ENCODE measurements at places on chromosomes 7 and 10. TPM values are rescaled to one million over a fixed set of nuclear protein-coding genes. Genes with fewer than 3 reads are reported as not detected.
A peak's percentile ranks its signal among the peaks of the same experiment; 100 is the strongest.

Gene ADAMTS14
- 0.66 TPM for total RNA-seq

Gene DRGX
- total RNA-seq = not detected

Gene WIPF3
- not detected for total RNA-seq

Gene RGS10
- 27.7 TPM for total RNA-seq

Gene NPY
- not detected for total RNA-seq

Gene GBX1
- total RNA-seq = not detected

- peak; percentile 16 for DNase-seq
Measured at GRCh38 chr7:108613147-108613948, 43.7 kb downstream of the DNAJB9 start.

- no peak for DNase-seq
Measured at GRCh38 chr7:33971106-33971505, 65.8 kb downstream of the BMPER start.

- no peak for DNase-seq
Measured at GRCh38 chr10:69317175-69317604, 38.9 kb downstream of the HK1 start.

- DNase-seq = no peak
Measured at GRCh38 chr10:53548664-53549063, 776.1 kb upstream of the MBL2 start.

- peak; percentile 32 for DNase-seq
Measured at GRCh38 chr10:575402-576129, 113.9 kb downstream of the DIP2C start.

DNA sequence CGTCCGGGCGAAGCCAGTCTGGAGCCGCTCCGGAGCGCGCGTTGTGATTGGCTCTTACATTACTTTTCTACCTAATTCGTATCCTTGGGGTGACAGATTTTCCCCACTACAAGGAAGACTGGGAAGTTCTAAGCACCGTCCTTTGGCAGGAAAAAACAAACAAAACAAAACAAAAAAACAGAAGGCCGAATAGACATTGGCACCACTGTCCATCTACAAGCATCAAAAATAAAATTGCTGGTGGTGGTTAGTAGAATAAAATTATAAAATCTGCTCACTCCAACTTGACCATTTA, 651 bp upstream of the SKAP2 start:
- DNase-seq = peak; percentile 52

- DNase-seq = peak; percentile 96
Measured at GRCh38 chr10:93334901-93335327, 147.2 kb downstream of the MYOF start.

DNA sequence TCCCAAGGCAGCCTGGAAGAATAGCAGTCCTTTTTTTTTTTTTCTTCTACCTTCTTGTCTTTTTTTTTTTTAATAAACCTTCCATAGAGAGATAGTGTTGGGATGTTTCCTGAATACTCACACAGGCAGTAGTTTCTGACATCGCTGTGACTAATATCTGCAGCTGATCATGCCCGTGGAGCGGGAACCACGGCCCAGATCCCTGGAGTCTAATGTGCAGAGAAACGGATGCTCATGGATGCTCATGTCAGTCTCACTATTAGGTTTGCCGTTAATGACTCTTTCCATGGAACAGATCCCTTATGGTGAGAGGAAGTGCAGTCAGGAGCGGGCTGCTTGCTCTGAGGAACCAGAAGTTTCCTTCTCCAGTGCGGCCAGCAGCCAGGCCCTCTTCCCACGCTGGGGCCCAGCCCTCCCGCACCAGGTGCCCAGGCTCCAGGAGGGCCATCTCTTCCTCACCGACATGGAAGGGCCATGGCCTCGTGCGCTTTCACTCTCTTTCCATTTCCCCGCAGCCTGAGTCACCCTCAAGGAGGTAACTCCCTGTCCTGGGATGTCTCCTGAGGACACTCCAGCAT, 132.5 kb downstream of the WDR37 start:
- no peak for DNase-seq

DNA sequence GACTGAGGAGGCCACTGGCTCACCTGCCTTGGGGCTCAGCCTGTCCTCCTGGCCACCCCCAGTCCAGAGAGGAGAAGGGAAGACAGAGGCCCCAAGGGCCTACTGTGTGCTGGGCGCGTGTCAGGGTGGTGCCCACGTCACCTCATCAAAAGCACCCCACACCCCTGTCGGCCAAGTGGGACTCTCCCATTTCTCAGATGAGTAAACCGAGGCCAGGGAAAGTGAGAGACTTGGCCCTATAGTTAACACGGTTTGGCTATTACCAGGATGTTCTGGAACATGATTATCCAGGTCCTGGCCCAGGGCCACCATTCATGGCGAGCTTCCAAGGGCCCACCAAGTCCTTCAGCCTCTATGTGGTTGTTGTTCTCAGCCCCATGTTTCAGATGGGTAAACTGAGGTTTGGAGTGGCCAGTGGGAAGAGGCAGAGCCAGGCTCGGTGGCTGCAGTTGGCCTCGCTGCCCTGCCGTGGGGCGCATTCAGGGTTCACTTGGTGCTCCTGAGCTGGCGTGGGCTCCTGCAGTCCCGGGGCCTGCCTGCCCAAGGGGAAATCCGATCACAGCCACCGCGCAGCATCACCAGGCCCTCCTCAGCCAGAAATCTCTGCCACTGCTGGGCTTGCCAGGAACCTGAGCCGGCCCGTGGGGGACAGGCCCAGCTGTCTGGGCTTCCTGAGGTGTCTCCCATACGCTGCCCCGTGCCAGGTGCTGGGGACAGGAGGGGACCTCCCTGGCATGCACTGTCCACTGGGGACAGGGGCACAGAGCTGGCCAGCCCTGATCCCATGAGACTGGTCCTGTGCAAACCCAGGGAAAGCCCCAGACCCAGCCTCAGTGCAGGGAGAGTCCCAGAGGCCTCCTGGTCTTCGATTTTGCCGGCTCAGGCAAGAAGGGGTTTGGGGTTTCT, 117.7 kb upstream of the TNRC18 start:
- DNase-seq = no peak

- peak; percentile 62 for DNase-seq
Measured at GRCh38 chr7:6271060-6271658, 1.3 kb downstream of the CYTH3 start.

DNA sequence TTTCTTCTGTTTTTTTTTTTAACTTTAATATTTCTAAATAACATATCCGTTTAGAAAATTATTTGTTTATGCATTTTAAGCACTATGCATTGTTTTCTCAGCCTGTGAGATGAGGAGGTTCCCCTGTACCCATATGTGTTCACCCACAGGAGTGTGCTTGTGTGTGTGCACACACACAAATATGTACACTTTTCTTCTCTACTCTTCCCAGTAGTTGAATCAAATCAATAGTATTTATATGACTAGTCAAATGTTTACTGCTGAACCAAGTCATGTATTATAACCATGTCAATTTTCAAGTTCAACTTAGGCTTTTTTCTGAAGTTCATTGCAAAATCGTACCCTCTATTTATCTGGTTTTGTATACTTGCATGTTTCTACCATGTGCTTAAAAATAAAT, 37.3 kb downstream of the HDAC9 start:
- no peak for DNase-seq
